Left lung (tissue), 14 donors: ENCODE measurements at places on chromosomes 13 and 19. TPM values are rescaled to one million over a fixed set of nuclear protein-coding genes. Genes with fewer than 3 reads are reported as not detected.

DNA sequence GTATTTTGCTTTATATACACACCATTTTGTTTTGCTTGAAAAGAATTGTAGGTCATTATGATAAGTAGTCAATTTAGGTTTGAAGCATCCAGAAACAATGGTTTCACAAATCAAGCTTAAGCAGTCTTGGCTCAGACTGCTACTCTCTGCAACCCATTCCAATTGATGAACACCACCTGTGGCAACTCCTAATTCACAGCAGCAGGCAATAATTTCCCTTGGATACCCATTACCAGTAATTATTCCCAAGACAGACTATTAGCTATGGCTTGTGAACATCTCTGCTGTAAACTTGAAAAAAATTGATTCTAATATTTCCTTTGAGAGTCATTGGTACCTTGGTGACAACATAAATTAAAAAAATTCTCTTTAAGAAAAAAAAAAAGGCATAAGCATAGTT is 299.3 kb upstream of the SLITRK6 start:
- no peaks in the 10 kb centered on the region for H3K27me3 ChIP-seq
- no peak for DNase-seq
- no peaks in the 10 kb centered on the region for H3K4me1 ChIP-seq
- H3K4me3 ChIP-seq: no peak overlapping the region
- no peaks in the 10 kb centered on the region for H3K36me3 ChIP-seq
- no peak overlapping the region for H3K27ac ChIP-seq

GRCh38 chr13:43057653-43058317 is 34.4 kb downstream of the DNAJC15 start:
- H3K27me3 ChIP-seq: no peaks in the 10 kb centered on the region
- no peak for DNase-seq
- no peaks in the 10 kb centered on the region for H3K36me3 ChIP-seq

DNA sequence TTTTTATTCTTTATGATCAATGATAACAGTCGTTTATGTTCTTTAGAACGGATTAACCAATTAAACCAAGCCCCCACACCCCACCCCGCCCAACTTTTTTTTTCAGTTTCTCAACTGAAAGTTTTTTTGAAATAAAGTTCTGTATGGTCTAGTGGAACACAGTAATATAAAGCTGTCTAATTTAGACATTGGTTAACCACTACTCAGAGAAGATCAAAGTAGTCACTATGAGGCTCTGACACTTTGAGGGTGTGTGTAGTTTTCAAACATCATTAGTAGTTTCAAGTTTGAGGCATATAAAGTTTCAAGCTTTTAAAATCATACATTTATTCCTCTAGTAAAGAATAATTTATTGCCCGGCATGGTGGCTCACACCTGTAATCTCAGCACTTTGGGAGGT is 413.2 kb downstream of the EFNB2 start:
- no peak overlapping the region for H3K4me3 ChIP-seq
- H3K36me3 ChIP-seq: no peaks in the 10 kb centered on the region
- H3K27me3 ChIP-seq: no peaks in the 10 kb centered on the region
- H3K27ac ChIP-seq: no peak overlapping the region

- H3K27me3 ChIP-seq: no peaks in the 10 kb centered on the region
- peaks cover 39% of the 10 kb centered on the region for H3K36me3 ChIP-seq
- H3K4me1 ChIP-seq: no peaks in the 10 kb centered on the region
- no peak for DNase-seq
- no peak overlapping the region for H3K27ac ChIP-seq
Measured at GRCh38 chr19:37695144-37695899, 24.2 kb downstream of the ZNF607 start.

The LILRA5 gene
- total RNA-seq: 52.8 TPM

The FAM124A gene
- 2.4 TPM for total RNA-seq

DNA sequence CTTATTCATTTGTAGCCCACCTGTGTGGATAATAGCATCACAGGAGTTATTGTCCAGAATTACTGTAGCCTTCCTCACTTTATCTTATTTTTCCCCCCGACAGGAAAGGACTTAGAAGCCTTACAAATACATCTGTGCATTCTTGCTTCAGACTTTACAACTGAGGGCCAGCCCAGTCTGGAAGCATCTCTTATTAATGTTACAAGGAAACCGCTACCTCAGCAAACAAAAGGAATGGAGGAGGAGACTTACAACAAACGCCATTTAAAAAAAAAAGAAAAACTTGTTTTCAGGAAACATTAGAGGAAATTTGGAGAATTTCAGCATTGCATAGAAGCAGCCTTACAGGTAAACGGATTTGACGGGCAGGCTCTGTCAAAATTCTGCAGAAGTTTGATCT is 45.2 kb downstream of the GARRE1 start:
- no peak for DNase-seq
- no peaks in the 10 kb centered on the region for H3K27me3 ChIP-seq
- no peak overlapping the region for H3K27ac ChIP-seq
- H3K36me3 ChIP-seq: no peaks in the 10 kb centered on the region

GRCh38 chr19:19668230-19669012 is at the start of gene ZNF101:
Gene ZNF101, plus strand, starts transcription at chr19:19668839. Its CDS starts 125 bp downstream, at chr19:19668964.
- H3K36me3 ChIP-seq: no peaks in the 10 kb centered on the region
- H3K4me1 ChIP-seq: peaks cover 10% of the 10 kb centered on the region
- H3K27me3 ChIP-seq: no peaks in the 10 kb centered on the region
- peak within 1 kb of the TSS; percentile 82 for H3K27ac ChIP-seq
- peak within 1 kb of the TSS; percentile 90 for H3K4me3 ChIP-seq

DNA sequence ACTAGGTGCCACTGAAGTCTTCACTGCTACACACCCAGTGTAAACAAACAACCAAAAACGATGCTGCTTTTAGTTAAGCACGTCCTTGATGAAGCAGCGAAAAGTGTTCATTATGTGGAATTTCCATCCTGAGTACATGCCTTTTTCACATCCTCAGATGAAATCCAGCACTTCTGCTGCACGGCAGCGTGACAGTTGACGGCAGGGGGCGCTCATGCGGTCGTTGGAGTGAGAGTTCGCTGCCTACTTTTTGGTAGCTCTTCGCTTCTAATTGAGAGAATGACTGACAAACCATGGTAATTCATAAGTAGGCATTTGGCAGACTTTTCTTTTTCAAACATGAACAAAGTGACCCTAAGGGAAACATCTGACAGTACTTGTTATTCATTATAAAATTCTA is 1124.9 kb downstream of the EFNB2 start:
- DNase-seq: peak; percentile 79
- H3K27me3 ChIP-seq: no peaks in the 10 kb centered on the region
- H3K36me3 ChIP-seq: no peaks in the 10 kb centered on the region

- H3K27ac ChIP-seq: no peak overlapping the region
- H3K36me3 ChIP-seq: no peaks in the 10 kb centered on the region
- peaks cover 28% of the 10 kb centered on the region for H3K4me1 ChIP-seq
- H3K27me3 ChIP-seq: no peaks in the 10 kb centered on the region
- peak; percentile 61 for DNase-seq
- no peak overlapping the region for H3K4me3 ChIP-seq
Measured at GRCh38 chr19:55479451-55480230, 3.2 kb downstream of the ZNF628 start.

DNA sequence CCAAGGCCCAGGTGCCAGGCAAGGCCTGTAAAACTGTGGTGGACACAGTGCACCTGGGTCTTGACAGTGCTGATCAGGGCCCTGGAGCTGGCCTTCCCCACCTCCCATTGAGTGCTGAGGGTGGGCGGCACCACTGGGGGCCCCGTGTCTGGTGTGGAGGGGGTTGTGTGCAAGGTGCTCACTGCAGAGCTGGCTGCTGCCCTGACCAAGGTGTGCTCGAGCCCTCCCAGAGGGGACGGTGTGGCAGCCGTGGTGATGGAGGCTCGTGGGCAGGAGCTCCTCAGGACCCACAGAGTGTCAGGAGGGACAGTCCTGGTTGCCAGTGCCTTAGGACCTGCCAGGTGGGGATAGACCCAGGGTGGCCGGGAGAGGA is 23.0 kb downstream of the ATP4B start:
- H3K4me3 ChIP-seq: no peak overlapping the region
- peaks cover 99% of the 10 kb centered on the region for H3K36me3 ChIP-seq
- no peaks in the 10 kb centered on the region for H3K27me3 ChIP-seq
- no peak overlapping the region for H3K27ac ChIP-seq

GRCh38 chr19:15412832-15413231 is 6.0 kb downstream of the AKAP8L start:
- no peak overlapping the region for H3K27ac ChIP-seq
- DNase-seq: no peak
- no peaks in the 10 kb centered on the region for H3K27me3 ChIP-seq
- H3K4me1 ChIP-seq: peaks cover 61% of the 10 kb centered on the region
- H3K4me3 ChIP-seq: no peak overlapping the region

- H3K4me3 ChIP-seq: no peak overlapping the region
- no peak for DNase-seq
- H3K36me3 ChIP-seq: no peaks in the 10 kb centered on the region
- peaks cover 10% of the 10 kb centered on the region for H3K4me1 ChIP-seq
- no peak overlapping the region for H3K27ac ChIP-seq
Measured at GRCh38 chr13:25266706-25267105, 20.6 kb downstream of the MTMR6 start.

- H3K4me3 ChIP-seq: no peak overlapping the region
- H3K36me3 ChIP-seq: peaks cover 35% of the 10 kb centered on the region
- no peaks in the 10 kb centered on the region for H3K4me1 ChIP-seq
Measured at GRCh38 chr19:33484226-33484774, 37.3 kb downstream of the PEPD start.

GRCh38 chr13:46947425-46948191 is 50.8 kb upstream of the HTR2A start:
- H3K4me3 ChIP-seq: no peak overlapping the region
- H3K4me1 ChIP-seq: no peaks in the 10 kb centered on the region
- no peak overlapping the region for H3K27ac ChIP-seq
- no peaks in the 10 kb centered on the region for H3K36me3 ChIP-seq
- no peak for DNase-seq
- no peaks in the 10 kb centered on the region for H3K27me3 ChIP-seq

DNA sequence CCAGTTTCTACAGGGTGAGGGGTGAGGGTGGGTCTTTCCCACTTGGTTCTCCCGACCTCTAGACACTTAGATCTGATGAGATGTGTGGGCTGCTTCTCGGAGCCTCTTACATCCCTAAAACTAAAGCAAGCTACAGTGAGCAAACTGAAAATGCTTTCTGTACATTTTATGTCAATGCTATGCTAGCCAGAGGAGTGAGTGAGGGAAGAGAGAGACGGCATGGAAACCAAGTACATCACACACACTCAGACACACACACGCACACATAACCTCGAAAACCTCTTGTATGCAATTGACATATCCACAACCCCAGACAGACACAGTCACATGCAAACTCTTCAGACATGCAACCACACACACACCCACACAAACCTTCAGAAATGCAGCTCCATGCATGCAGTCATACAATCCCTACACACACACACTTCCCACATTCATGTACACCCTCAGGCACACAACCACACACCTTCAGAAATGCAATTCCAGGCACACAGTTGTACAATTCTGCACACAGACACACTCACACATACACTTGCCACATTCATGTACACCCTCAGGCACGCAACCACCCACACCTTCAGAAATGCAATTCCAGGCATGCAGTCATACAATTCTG is 1.4 kb downstream of the SLC1A6 start:
- H3K27me3 ChIP-seq: peaks cover 32% of the 10 kb centered on the region
- no peaks in the 10 kb centered on the region for H3K4me1 ChIP-seq
- H3K27ac ChIP-seq: no peak overlapping the region
- H3K36me3 ChIP-seq: no peaks in the 10 kb centered on the region
- no peak for DNase-seq

GRCh38 chr13:79870123-79870522 is 389.2 kb downstream of the NDFIP2 start:
- no peak overlapping the region for H3K4me3 ChIP-seq
- DNase-seq: no peak
- no peak overlapping the region for H3K27ac ChIP-seq
- H3K4me1 ChIP-seq: no peaks in the 10 kb centered on the region
- no peaks in the 10 kb centered on the region for H3K36me3 ChIP-seq

GRCh38 chr19:5145521-5146511 is 176.9 kb downstream of the KDM4B start:
- no peaks in the 10 kb centered on the region for H3K27me3 ChIP-seq
- peaks cover 100% of the 10 kb centered on the region for H3K36me3 ChIP-seq
- H3K4me3 ChIP-seq: no peak overlapping the region
- DNase-seq: no peak
- H3K4me1 ChIP-seq: no peaks in the 10 kb centered on the region

DNA sequence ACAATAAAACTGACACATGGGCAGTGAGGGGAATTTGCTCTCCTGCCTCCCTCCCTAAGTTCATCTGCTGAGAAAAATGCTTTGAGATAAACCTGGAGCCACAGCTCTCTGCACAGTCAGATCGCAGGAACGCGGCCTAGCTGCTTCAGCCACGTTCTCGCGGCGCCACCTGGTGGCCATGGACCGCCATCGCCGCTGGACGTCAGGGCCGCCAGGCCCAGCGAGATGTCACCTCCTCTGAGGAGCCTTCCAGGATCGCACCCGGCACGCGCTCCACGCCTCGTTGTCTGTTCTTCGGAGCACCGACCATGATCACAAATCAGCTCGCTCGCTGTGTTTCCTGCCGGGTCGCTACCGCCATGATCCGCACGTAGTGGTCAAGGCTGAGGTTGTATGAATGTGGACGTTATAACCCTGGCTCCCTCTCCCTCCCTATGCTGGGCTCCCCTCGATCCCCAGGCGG is 20.6 kb upstream of the USP29 start:
- no peak overlapping the region for H3K4me3 ChIP-seq
- H3K4me1 ChIP-seq: peaks cover 3% of the 10 kb centered on the region
- DNase-seq: peak; percentile 44

- DNase-seq: no peak
- no peak overlapping the region for H3K27ac ChIP-seq
- H3K36me3 ChIP-seq: no peaks in the 10 kb centered on the region
- no peak overlapping the region for H3K4me3 ChIP-seq
- no peaks in the 10 kb centered on the region for H3K4me1 ChIP-seq
Measured at GRCh38 chr13:109548374-109548773, 238.0 kb downstream of the IRS2 start.

GRCh38 chr13:109787135-109787954 is 962 bp upstream of the IRS2 start:
- no peaks in the 10 kb centered on the region for H3K27me3 ChIP-seq
- no peaks in the 10 kb centered on the region for H3K4me1 ChIP-seq
- H3K27ac ChIP-seq: peak overlapping the region; percentile 89
- peak; percentile 84 for DNase-seq
